T-cell (primary cell): ENCODE measurements at places on chromosomes 6 and 20.

DNA sequence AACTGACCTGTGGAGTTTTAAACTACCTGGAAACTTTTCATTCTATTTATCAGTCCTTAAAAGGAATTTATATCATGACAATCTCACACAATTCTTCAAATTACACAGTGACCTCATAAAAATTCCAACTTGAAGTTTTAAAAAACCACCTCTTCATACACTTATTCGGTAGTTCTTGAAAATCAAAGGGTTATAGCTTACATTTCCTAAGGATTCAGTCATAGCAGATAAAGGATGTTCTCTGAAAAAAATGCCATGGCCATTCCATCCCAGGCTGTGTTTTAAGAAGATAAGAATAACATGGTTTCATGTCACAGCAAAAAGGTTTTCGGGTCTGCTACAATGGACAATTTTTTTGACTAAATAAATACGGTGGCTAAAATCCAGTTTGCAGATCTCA is 41.2 kb downstream of the GOPC start:
- no peak for DNase-seq
- H3K36me3 ChIP-seq, result peaks cover 31% of the 10 kb centered on the region
- no peak overlapping the region for H3K4me3 ChIP-seq
- no peaks in the 10 kb centered on the region for H3K4me1 ChIP-seq
- H3K27me3 ChIP-seq, result no peaks in the 10 kb centered on the region
- H3K27ac ChIP-seq, result no peak overlapping the region

DNA sequence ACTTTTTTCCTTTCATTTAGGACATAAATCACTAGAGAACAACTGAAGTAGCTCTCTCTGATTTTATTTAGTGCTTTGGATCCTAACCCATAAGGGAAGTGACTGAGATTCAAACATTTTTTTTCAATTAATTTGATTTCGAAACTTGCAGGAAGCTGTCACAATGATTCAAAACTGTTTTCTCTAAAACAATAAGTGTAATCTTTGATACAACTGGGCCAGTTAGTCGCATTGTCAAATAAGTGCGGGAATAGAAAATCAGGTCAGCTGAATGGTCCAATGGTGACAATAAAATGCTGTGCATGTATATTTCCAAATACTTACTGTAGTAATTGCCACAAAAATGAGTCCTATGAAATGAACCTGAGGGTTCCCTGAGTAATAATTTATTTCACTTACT is 930.8 kb downstream of the TFAP2A start:
- H3K36me3 ChIP-seq, result no peaks in the 10 kb centered on the region
- H3K4me3 ChIP-seq, result no peak overlapping the region
- no peaks in the 10 kb centered on the region for H3K4me1 ChIP-seq
- no peak for DNase-seq
- H3K27ac ChIP-seq, result no peak overlapping the region

DNA sequence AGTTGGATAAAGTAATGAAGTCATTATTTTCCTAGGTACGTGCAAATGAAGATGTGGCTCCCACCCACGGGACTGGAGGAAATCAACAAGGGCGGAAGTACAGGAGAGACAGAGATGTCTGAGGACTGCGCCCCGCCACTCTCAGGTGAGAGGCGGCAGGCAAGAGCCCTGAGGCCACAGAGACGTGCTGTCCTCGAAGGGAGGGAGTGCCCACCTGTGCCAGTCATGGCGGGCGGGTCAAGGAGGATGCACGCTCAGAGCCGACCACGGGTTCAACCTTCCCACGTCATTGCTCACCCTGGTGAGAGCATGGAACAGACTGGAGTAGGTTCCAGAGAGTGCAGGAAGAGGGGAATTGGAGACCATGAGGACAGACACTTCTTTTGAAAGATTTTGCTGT is 12.7 kb downstream of the CST8 start:
- H3K36me3 ChIP-seq, result no peaks in the 10 kb centered on the region
- H3K4me1 ChIP-seq, result no peaks in the 10 kb centered on the region
- H3K27ac ChIP-seq, result no peak overlapping the region
- H3K4me3 ChIP-seq, result no peak overlapping the region

DNA sequence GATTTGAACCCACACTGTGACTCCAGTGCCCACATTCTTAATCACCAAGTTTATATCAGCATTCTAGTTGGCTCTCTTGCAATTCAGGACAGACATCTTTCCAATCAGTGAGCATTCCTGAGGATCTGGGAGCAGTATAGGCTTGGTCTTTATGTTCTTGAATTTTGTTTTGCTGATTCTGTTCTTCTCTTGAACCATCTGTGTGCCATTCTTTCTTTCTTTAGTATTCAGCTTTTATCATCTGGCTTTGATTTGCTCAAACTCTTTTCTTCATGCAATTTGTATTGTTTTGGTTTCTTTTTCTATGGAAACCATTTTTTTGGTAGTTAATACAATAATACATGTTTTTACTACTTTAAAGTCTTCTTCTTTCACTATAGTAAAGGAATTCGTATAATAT is 162.4 kb downstream of the CD109 start:
- H3K36me3 ChIP-seq, result no peaks in the 10 kb centered on the region
- no peak overlapping the region for H3K4me3 ChIP-seq
- no peaks in the 10 kb centered on the region for H3K4me1 ChIP-seq
- no peaks in the 10 kb centered on the region for H3K27me3 ChIP-seq
- no peak for DNase-seq

DNA sequence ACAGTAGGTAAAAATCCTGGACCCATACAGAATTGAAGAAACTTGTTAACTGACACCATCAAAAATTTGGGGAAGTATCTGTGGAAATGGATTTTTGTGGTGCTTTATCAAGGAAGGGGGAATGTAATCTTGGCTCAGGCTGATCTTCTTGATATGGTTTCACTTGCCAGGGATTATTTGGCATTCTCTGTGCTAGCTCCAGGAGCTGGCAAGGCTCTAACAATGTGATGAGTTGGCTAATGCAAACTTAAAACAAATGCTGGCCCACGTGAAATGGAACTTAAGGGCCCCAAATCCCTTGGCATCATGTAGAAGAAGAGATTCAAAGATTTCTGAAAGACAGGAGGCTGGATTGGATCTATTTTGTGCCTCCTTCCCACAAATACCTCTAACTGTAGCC is 13.1 kb downstream of the KCNS1 start:
- H3K36me3 ChIP-seq, result peaks cover 2% of the 10 kb centered on the region
- H3K4me1 ChIP-seq, result no peaks in the 10 kb centered on the region
- no peak for DNase-seq

- peaks cover 20% of the 10 kb centered on the region for H3K4me1 ChIP-seq
- no peak overlapping the region for H3K4me3 ChIP-seq
- H3K27me3 ChIP-seq, result no peaks in the 10 kb centered on the region
- H3K27ac ChIP-seq, result peak overlapping the region; percentile 92
Observed at GRCh38 chr6:137811121-137811915, 55.7 kb upstream of the TNFAIP3 start.
